ENCODE measurements at places on chromosomes 2 and 18.

DNA sequence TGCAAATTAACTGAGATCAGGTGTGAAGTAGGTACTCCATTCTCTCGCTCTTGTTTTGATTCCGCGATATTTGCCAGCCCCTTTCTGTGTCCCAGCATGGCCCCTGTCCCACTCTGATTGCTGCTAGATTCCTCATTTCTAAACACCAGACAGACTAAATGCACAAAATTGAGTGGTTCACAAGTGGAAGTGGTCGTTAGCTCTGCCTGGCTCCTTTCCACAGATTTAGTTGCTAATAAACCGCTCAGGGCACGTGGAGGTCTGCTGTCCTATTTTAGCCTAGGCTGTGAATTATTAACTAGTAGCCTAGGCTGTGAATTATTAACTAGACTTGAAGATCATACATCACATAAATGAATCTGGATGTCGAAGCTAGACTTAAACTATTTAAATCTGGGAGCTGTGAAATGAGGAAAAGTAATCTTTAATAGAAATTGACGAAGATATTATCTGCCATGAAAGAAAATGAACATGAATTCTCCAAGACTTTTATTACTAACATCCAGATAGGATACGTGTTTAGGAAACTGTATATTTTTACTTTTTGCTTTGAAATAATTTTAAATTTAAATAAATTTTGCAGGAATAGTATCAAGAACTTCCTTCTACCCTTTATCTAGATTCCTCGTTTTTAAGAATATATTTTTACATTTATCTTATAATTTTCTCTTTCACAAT is 3.7 kb downstream of the IL1RL2 start:
- no peak for DNase-seq

DNA sequence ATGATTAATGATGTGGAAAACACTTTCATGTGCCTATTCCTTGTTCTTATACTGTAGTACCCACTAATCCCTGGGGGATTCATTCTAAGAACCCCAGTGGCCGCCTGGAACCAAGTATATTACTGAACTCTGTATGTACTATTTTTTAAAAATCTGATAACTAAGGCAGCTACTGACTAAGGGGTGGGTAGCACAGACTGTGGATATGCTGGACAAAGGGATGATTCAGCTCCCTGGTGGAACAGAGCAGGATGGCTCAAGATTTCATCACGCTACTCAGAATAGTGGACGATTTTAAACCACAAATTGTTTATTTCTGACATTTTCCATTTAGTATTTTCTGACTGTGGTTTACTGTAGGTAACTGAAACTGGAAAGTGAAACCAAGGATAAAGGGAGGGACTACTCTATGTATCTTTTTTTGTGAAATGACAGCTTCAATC is 41.8 kb upstream of the CDC42EP3 start:
- no peak for DNase-seq

- DNase-seq, result no peak
Measured at GRCh38 chr2:28004086-28004485, 113.6 kb downstream of the BABAM2 start.

DNA sequence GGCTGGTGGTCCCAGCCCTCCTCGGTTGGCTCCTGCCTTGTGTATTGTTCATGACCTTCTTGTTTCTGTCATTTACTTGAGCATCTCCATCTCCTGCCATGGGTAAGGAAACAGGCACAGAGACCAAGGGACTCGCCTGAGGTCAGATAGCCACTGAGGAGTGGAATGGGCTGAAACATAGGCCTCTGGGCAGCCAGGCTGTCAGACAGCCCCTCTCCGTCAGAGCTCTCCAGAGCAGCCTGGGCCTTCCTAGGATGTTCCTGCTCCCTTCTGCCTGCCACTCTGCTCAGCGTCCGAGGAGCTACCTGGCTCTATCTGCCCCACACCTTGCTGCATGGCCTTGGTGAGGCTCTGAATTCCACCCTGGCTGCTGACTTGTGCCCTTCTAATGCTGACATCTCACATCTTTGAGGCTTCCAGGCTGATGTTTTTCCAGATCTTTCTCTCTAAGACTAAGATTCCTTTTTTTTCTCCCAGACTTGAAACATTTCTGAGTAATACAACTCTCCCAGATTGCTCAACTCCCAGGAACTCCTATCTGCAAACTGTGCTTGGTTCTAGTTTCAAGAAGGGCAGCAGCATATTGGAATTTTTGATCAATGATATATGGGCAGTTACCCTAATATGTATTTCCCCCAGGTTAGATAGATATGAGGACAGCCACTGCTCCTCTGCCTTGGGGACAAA is 67.7 kb downstream of the MCFD2 start:
- DNase-seq, result no peak

DNA sequence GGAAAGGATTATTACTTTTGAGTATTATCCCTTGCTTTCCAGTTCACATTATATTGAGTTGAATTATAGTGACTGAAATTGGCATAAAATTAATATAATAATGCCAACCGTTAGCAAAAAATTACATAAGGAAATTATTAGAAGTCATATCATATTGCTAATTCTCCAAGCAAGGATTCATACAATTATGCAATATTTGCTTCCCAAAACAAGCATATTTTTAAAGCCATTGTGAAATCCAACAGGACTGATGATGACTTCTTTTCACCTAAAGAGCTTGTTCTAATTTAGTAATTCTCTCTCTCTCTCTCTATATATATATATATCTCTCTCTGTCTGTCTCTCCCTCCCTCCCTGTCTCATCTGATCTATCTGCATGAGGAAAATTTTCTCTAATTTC is 283.5 kb downstream of the DSEL start:
- DNase-seq, result no peak

DNA sequence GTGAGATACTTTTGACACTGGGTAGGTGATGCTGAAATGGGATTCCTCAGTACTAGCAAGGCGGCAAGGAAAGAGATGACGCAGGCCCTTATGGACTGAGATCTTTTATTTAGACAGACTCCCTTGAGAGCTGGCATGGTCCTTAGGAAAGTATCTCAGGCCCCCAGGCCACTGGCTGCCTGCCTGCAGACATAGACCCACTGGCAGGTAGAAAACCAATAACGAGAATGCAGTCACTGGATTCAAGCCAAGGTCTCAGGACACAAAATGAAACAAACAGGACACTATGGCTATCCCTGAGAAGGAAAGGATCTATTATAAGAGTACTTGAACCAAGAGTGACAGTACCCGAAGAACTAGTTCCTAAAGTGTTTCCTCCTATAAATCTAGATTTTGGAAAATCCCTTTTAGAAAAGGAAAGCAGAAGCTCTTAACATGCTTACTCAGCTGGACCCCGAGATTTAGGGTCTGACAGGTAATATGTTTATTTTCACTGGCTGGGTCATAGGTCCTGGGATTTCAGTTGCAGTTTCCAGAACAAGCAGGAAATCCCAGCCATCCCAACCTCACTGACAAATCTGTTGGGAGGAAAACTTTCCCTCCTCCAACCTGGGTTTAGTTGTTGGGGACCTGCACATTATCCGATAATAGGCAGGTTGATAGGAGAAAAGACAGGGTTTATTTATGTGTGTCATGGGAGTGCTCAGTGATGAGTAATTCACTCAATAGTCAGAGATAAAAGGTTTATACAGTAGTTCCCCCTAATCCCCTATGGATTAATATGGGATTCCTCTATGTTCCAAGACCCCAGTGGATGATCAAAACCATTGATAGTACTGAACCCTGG is 44.5 kb downstream of the COMMD1 start:
- no peak for DNase-seq

DNA sequence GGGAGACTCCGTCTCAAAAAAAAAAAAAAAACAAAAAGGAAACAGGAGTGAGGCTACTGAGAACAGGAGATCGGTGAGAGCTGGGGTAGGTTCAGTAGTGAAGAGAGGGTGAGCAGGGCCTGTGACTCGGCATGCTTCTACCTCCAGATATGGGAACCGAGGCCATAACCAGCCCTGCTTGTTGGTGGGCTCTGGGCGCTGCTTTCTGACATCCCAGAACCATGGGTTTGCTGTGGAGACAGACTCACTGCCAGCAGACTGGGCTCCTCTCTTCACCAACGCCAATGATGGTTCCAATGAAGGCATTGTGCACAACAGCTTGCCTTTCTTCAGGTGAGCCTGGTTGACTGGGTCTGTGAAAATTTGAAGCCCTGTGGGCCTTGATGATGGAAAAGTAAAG is 6.2 kb downstream of the CAD start:
- no peak for DNase-seq

- no peak for DNase-seq
Measured at GRCh38 chr18:44556296-44556695, 124.4 kb upstream of the SETBP1 start.

- no peak for DNase-seq
Measured at GRCh38 chr2:220876080-220876824, 695.9 kb downstream of the EPHA4 start.

DNA sequence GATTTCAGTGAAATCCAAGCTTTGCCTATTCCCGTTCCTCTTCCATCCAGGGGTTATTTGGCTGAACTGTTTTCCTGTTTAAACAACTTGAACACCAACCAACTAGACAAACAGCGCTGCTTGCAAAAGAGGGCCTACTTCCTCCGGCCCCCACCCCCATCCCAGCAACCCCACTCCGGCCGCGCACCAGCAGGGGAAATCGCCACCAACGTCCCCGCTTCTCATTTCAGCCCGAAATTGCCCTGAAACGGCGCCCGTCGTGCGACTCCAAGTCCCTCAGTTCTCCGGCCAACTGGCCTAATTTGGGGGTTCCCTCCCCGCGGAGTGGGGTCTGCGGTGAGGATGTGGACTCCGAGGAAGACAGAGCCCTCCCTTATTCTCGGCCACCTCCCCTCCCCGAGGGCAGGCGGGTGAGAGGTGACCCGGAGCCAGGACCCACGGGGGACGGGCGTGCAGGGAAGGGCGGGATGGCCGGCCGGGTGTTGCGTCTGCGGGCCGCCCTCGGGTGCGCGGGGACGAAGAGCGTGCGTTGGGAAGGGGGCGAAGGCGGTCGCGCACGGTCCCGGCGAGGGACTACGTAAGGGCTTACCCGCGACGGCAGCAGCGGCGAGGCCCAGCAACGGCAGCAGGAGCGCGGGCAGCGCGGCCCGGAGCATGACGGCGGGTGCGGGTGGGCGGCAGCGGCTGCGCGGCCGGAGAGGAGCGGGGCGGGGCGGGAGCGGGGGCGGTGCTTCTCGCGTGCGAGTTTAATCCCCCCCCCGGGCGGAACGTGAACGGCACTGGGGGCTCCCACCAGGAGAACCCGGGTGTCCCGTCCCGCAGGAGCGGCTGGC is at the start of gene CD302:
Gene CD302 (minus strand): TSS at position 666 of the 833 bp plus-strand sequence. CDS start 10 bp downstream, at position 656.
- no peak for DNase-seq

- no peak for DNase-seq
Measured at GRCh38 chr2:237041231-237041630, 44.5 kb upstream of the COPS8 start.
